ENCODE measurements at places on chromosomes 11 and 22. TPM values are rescaled to one million over a fixed set of nuclear protein-coding genes. Genes with fewer than 3 reads are reported as not detected.

Gene KRTAP5-1
- total RNA-seq: not detected

Gene OR8D4
- total RNA-seq: not detected

Gene CCDC117
- 18.3 TPM for total RNA-seq

Gene IGF2
- total RNA-seq: 106 TPM

Gene PGA3
- 1.0 TPM for total RNA-seq

Gene C1QTNF4
- 0.19 TPM for total RNA-seq

DNA sequence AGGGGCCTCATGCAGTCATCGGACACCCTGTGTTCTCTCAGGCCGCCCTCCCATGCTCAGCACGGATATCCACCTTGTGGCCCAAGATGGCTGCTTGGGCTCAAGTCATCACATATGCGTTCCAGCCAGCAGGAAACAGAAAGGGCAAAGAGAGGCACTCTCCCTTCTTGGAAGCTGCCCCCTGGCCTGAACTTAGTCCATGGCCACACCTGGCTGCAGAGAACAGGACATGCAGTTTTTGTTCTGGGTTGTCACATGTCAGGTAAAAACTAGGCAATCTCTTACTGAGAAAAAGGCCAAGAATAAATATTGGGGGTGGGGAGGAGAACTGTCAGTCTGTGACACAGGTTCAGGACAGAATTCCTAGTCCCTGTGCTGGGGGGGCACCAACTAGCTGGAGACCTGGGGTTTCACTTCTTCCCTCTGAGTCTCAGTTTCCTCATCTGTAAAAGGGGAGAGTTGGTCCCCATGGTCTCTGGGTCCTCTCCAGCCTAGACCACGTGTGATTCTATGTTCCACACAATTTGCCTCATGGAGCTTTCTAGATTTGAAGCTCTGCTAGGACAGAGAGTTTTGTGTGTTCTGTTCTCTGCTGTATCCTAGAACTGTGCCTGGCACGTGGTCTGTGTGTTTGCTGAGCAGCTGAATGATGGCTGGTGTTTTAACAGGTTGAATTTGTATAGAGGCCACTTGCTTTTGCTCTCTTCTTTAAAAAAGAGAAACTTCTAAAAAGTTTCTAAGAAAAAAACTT lies 107.2 kb upstream of the ANO1 start:
- no peak for DNase-seq

DNA sequence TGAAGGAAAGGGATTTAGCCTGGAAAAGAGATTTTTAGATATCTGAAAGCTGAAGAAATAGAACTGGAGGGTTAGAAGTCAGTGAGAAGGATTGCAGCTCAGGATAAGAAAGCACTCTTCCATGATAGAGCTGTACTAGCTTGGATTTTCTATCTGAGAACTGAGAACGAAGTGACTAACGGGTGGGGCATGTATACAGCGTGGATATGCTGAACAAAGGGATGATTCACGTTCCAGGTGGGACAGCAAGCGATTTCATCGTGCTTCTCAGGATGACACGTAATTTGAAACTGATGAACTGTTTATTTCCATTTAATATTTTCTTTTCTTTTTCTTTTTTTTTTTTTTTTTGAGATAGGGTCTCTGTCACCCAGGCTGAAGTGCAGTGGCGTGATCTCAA lies 53.0 kb downstream of the GRAMD1B start:
- no peak for DNase-seq

- DNase-seq: peak; percentile 25
Measured at GRCh38 chr11:69641681-69642548, 959 bp downstream of the CCND1 start.

DNA sequence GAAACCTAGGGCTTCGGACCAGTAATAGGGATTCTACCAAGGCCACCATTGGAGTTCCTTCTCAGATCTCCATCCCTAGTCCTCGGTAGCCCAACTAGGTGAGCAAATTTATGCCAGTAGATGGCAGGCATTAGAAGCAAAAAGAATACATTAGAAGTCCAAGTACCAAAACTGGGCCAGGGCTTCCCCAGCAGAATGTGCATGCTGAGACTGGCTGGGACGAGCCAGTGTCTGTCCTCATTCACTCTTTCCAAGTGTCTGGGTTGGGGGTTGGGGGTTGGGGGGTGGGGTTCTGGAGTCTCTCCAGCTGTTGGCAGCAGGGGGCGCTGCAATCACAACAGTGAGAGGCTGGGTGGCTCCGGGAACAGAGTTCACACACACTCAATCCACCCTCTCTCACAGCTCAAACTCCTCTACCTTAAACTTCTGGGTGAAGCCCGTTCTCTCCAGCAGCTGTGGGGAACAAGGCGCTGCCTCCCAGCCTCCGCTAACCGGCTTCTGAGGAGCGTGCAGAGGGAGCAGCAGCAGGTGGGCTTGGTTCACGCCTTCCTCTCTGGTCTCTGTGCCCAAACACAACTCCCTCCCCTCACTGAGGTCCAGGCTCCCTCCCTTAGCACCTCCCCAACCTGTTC lies 57.5 kb downstream of the BTG4 start:
- DNase-seq: peak; percentile 58

DNA sequence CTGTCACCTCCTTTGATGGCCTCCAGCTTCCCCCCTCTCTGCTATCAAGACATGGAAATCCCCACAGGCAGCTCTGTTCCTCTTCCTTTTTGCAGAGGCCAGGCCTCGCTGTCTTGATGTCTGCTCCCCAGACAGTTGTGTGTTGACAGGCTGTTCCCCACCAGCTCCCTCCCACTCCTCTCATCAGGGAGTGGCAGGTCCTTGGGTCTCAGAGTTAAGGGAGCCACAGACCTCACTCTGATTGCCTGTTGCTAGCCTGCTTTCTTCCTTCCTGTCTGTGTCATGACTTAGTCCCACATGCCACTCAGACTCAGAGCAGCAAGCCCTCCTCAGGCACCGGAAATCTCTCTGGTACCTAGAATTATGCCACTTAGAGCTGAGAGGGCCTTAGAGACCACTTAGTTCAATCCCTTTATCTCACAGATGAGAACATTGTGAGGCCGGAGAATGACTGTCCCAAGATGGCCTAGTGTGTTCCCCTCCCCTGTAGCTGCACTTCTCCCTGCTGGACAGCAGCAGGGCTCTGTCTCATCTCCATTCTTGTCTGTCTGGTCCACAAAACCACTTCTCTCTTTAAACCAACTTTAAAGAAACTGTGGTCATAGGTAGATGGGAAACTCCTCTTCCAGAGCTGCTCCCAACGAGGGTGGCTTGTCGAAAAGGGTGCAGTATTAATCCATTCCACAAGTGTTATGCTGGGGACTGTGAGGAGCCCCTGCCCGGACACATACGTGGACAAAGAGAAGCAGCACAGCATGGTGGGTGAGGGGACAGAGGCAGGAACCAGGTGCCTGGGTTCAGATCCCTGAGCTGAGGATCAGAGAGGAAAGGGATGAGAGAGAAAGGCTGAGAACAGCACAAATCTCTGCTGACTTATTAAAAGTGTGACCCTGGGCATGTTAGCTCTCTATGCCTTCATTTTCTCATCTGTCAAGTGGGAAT lies 4.2 kb downstream of the AMPD3 start:
- DNase-seq: no peak

Measured in LHCN-M2 (cell line).